ENCODE measurements at places on chromosomes 7 and 10. TPM values are rescaled to one million over a fixed set of nuclear protein-coding genes. Genes with fewer than 3 reads are reported as not detected.

DNA sequence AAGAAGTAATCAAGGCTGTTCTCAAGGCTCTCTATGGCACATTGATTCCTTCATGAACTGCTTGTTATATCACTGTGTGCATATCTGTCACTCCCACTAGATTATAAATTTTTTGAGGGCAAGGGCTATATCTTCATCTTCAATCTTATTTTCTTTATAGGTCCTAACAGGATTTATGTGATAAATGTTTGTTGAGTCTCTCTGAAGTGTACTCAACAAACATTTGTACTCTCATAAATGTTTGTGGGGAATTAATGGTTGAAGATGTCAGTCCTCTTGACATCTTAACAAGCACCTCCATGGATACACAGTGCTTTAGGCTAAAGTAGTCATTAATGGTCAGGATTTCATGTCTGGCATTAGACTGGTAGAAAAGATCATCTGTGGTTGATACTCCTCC lies 143.2 kb downstream of the RNLS start:
- no peak for DNase-seq

Gene OR2A5
- total RNA-seq: not detected

GRCh38 chr10:87868277-87868676 lies 4.9 kb downstream of the PTEN start:
- DNase-seq: no peak

DNA sequence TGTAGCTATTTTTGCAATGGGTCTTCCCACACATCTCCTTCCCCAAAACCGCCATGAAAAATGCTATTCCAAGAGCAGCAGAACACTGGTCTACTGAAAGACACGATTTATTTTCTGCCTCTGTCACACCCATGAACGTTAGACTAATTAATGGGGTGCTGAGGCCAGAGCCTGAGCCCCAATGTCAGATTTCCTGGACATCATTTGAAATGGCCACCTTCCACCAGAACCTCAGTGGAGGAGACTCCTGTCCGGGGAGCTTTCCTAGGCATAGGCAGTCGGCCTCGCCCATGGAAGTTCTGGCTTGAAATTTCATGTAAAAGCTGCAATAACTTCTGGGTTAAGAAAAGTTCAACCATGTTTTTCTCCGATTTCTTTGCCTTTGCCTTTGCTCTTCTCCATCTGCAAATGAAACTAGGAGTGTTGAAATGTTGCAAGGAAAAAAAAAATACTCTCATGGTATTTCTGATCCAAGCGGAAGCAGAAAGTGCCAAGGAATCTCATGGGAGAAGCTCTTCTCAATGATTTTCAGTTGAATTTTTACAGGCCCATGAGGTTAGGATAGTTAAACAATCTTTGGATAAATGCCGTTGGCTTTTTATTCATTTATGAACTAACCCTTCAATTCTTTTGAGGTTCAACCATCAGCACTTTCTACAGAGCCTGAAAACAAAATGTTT lies 570.8 kb upstream of the MGMT start:
- DNase-seq: peak; percentile 77

- no peak for DNase-seq
These were observed 133.0 kb downstream of the CHRM2 start for GRCh38 chr7:137001478-137001877.

GRCh38 chr10:4127518-4128315 lies 342.7 kb upstream of the KLF6 start:
- DNase-seq: peak; percentile 74

- no peak for DNase-seq
These were observed 76.9 kb upstream of the KMT2C start for GRCh38 chr7:152512706-152513105.

Gene CCDC146
- 88.7 TPM for total RNA-seq

DNA sequence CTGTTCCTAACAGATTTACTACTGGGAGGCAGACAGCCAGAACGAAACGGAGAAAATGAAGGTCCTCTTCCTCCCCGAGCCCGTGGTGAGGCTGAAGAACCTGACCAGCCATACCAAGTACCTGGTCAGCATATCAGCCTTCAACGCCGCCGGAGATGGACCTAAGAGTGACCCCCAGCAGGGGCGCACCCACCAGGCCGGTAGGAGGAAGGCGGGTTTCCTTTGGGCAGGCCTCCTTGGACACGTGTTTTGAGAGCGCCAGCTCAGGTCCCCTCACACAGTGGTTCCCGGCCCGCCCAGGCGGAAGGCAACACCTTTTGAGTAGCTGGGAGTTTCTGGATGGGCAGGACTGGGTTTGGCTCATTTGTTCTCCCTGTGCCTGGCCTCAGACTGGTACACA lies 474.0 kb upstream of the FOXK1 start:
- no peak for DNase-seq

- DNase-seq: no peak
These were observed 362.9 kb downstream of the KIF20B start for GRCh38 chr10:90064295-90064694.

DNA sequence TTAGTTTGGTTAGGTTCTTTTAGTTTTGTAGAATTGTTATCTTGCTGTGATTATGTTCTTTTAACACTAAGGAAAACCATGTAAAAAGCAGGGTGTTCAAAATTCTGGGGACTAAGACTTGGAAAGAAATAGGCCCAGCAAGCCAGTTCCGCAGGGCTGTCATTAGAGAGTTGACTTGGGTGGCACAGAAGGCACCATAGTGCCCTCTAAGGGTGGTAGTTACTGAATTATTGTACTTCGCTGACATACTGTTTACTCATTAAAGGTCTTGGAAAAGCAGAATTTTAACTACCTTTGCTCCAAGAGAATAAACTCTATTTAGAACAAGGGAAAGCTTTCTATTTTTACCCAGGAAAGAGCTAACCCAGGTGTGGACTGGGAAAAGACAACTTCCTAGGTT lies 86.5 kb downstream of the OTUD1 start:
- peak; percentile 64 for DNase-seq

DNA sequence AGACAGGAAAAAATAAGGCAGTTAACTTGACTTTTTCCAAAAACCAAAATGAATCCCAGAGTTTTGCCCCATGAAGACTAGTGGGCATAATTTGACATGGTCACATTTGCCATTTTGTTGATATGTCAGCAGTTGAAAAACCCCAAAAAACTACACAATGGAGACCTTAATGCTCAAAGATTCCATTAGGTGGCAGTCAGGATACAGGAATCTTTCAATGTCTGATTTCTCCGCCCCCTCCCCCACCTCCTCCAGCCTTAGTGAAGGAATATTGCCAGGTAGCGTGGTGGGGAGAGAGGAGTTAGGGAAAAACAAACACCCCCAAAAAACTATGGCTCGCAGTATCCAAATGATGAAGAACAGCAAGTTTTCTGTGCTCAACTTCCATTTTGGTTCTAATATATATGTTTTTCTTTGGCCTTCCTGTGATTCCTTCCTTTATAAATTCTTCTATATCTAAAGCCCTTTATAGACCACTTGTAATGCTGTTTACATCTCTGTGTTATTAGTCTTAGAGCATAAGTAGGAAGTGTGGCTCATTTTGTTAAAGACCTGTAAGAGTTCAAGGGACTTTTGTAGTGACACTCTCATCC lies 6.7 kb upstream of the SMNDC1 start:
- peak; percentile 80 for DNase-seq

Gene MEOX2
- total RNA-seq: 0.29 TPM

Data from stomach (tissue), 19 donors.